Left lung (tissue), 14 donors: ENCODE measurements at places on chromosomes 5 and 9. TPM values are rescaled to one million over a fixed set of nuclear protein-coding genes. Genes with fewer than 3 reads are reported as not detected.

Gene PRDM9
- not detected for total RNA-seq

Gene PLPP7
- 1.6 TPM for total RNA-seq

Gene FCN2
- total RNA-seq: not detected

Gene BAAT
- total RNA-seq: 18.6 TPM

- H3K27ac ChIP-seq: no peak overlapping the region
- H3K36me3 ChIP-seq: no peaks in the 10 kb centered on the region
- no peaks in the 10 kb centered on the region for H3K4me1 ChIP-seq
- no peak overlapping the region for H3K4me3 ChIP-seq
Measured at GRCh38 chr5:169126481-169127021, 174.4 kb downstream of the SLIT3 start.

DNA sequence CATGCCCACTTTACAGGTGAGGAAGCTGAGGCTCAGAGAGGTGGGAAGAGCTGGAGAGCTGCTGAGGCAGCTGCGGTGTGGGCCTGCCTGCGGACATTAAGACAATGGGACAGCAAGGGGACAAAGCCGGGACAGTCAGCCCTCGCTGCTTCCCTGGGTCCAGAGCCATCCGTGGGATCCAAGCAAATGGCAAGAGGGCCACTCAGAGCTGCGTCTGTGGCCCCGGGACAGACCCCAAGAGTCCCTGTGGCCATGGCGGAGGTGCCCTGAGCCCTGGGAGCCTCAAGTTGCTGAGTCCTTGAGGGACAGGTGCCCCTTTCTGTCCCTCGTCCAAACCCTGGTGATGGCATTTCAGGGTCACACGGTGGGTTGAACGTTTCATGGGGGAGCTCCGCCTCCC, 191.9 kb downstream of the OLFM1 start:
- no peak overlapping the region for H3K27ac ChIP-seq
- H3K4me3 ChIP-seq: no peak overlapping the region
- H3K27me3 ChIP-seq: no peaks in the 10 kb centered on the region
- H3K4me1 ChIP-seq: no peaks in the 10 kb centered on the region
- H3K36me3 ChIP-seq: no peaks in the 10 kb centered on the region
- no peak for DNase-seq

DNA sequence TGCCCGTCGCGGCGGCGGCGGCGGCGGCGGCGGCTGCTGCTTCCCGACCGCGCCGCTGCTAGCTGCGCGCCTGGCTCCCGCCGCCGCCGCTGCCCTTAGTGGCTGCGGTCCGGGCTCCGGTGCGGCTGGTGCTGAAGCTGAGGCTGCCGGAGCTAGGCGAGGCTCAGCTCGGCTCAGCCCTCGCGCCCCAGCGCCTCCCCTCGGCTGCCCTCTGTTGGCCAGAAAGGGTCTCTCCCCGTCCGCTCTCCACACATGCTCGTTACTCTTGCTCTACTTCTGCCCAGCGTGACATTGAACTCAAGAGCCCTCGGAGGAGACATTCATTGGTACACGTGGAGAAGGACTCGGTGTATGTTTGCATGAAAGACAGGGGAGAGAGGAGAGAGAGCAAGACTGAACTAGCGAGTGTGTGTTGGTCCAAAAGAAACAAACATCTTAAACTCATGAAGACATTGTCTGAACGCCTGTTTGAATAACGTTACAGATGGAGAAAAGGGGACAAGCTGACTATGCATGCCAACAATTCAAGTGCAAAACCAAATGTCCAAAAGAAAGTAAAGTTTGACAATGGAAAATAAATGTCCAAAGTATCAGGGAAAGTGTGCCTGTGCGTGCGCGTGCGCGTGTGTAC, at the start of gene HCN1:
Gene HCN1 (minus strand): TSS at position 175 of the 631 bp plus-strand sequence.
- H3K27ac ChIP-seq: no peak within 1 kb of the TSS
- no peaks in the 10 kb centered on the region for H3K36me3 ChIP-seq
- peak; percentile 69 for DNase-seq
- H3K27me3 ChIP-seq: peaks cover 57% of the 10 kb centered on the region
- H3K4me1 ChIP-seq: no peaks in the 10 kb centered on the region
- H3K4me3 ChIP-seq: no peak within 1 kb of the TSS

GRCh38 chr5:59099270-59099994, 516.6 kb downstream of the RAB3C start:
- peaks cover 11% of the 10 kb centered on the region for H3K4me1 ChIP-seq
- no peak for DNase-seq
- H3K27ac ChIP-seq: no peak overlapping the region
- H3K4me3 ChIP-seq: no peak overlapping the region
- H3K36me3 ChIP-seq: no peaks in the 10 kb centered on the region

- no peaks in the 10 kb centered on the region for H3K27me3 ChIP-seq
- H3K4me1 ChIP-seq: peaks cover 8% of the 10 kb centered on the region
- H3K4me3 ChIP-seq: no peak overlapping the region
- H3K27ac ChIP-seq: no peak overlapping the region
Measured at GRCh38 chr9:122377241-122378164, 6.7 kb downstream of the PTGS1 start.

- no peaks in the 10 kb centered on the region for H3K27me3 ChIP-seq
- no peak for DNase-seq
- peaks cover 60% of the 10 kb centered on the region for H3K4me1 ChIP-seq
- H3K4me3 ChIP-seq: no peak overlapping the region
Measured at GRCh38 chr5:138371454-138371853, 19.0 kb downstream of the KDM3B start.

- H3K4me3 ChIP-seq: no peak overlapping the region
- peaks cover 16% of the 10 kb centered on the region for H3K4me1 ChIP-seq
- no peaks in the 10 kb centered on the region for H3K36me3 ChIP-seq
- peak; percentile 64 for DNase-seq
- no peaks in the 10 kb centered on the region for H3K27me3 ChIP-seq
- H3K27ac ChIP-seq: peak overlapping the region; percentile 71
Measured at GRCh38 chr9:114894609-114895433, 35.6 kb downstream of the TNFSF8 start.

GRCh38 chr5:71974165-71974564, 133.1 kb upstream of the MAP1B start:
- no peak overlapping the region for H3K4me3 ChIP-seq
- H3K36me3 ChIP-seq: no peaks in the 10 kb centered on the region
- no peaks in the 10 kb centered on the region for H3K27me3 ChIP-seq
- peak overlapping the region; percentile 15 for H3K27ac ChIP-seq
- H3K4me1 ChIP-seq: no peaks in the 10 kb centered on the region
